Activated CD8-positive, alpha-beta T cell treated with anti-CD3 and anti-CD28 coated beads, Interleukin-2, amount 10 ng/mL, durations not matched to agents 7 days and 5 days (primary cell): ENCODE measurements at places on chromosomes 1 and 21. TPM values are rescaled to one million over a fixed set of nuclear protein-coding genes. Genes with fewer than 3 reads are reported as not detected.
A peak's percentile ranks its signal among the peaks of the same experiment; 100 is the strongest.

DIO1 gene
- not detected for total RNA-seq

NBPF9 gene
- 10.8 TPM for total RNA-seq

SNRPE gene
- total RNA-seq = 187 TPM

FCGR3B gene
- total RNA-seq = not detected

ARHGAP29 gene
- not detected for total RNA-seq

CELA3A gene
- not detected for total RNA-seq

GBP7 gene
- 0.11 TPM for total RNA-seq

TNFSF4 gene
- 5.0 TPM for total RNA-seq

OR6Y1 gene
- not detected for total RNA-seq

GRCh38 chr1:169595764-169596711 is 9.8 kb upstream of the F5 start:
- H3K27me3 ChIP-seq = no peaks in the 10 kb centered on the region
- H3K36me3 ChIP-seq = no peaks in the 10 kb centered on the region
- no peak overlapping the region for H3K4me3 ChIP-seq
- DNase-seq = peak; percentile 61

DNA sequence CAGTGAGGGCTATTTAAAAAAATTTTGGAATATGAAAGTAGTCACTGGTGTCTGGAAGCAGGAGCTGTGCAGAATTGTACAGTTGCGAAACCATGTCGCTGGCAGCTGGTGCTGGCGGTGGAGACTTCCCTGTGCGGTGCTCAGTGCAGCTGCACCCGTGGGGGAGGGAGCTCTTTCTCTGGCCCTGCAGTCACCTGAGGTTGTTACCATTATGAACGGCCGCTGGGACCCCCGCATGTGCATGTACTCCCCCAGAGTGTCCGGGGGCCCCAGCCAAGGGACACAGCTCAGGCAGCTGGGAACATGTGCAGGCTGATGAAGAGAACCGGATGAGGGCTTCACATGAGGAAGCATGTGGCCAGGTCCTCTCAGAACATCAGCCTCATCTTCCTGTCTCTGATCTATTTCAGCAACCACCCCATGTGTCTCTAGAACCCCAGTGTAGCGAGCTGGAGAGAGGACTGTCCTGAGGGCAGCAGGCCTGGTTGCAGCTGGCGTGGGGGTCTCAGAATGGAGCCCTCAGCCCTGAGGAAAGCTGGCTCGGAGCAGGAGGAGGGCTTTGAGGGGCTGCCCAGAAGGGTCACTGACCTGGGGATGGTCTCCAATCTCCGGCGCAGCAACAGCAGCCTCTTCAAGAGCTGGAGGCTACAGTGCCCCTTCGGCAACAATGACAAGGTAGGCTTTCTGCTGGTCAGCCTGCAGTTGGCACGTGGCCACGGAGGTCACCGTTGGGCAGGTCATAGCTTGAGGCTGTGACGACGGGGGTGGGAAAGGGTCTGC is at the start of gene TRPM2:
Gene TRPM2 (plus strand): TSS at position 431 of the 780 bp plus-strand sequence. CDS start 80 bp downstream, at position 511.
- H3K27ac ChIP-seq = peak within 1 kb of the TSS; percentile 83
- peak; percentile 74 for DNase-seq
- H3K27me3 ChIP-seq = peaks cover 5% of the 10 kb centered on the region
- peaks cover 54% of the 10 kb centered on the region for H3K36me3 ChIP-seq

DNA sequence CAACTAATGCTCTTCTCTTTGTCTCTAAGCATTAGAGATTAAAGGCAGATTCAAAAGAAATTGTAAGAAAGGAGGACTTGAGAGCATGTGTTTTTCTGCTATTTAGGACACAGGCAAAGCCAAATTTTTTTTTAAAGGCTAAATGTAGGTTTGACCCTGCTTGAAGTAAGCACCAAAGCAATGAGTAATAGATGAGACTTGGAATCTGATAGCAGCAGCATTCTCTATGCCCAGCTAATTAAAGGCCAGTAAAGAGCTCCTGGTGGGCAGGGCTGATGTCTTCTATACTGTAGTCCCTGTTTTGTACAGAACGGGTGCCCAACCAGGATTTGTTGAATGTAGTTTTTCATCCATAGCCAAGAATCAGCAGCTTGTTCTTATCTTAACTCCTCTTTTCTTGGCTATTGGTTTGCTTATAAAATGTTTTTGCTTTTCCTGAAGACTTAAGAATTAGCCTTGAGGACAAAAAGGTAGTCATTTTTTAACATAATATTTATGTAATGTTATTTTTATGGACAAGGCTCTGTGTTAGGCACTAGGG is 179.6 kb downstream of the LMO4 start:
- DNase-seq = no peak
- no peak overlapping the region for H3K27ac ChIP-seq
- H3K27me3 ChIP-seq = peaks cover 2% of the 10 kb centered on the region
- no peaks in the 10 kb centered on the region for H3K36me3 ChIP-seq
- no peak overlapping the region for H3K4me3 ChIP-seq

DNA sequence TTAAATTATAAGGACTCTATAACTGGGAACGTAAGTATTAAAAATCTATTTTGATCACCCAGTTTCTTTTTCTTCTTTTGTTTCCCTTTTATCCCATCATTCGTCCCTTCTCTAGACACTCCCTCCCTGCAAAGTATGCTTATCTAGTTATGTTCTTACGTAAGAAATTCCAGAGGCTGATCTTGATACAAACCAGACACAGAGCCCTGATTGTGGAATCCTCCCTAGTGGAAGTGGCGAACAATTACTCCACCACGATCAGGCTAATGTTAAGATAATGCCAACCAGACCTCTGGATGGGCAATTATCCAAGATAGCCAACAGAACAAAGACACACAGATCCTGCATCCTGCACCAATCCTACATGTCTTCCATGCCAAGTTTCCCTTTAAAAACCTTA is 1557.4 kb downstream of the PLA2G4A start:
- H3K4me3 ChIP-seq = no peak overlapping the region
- no peaks in the 10 kb centered on the region for H3K36me3 ChIP-seq
- no peaks in the 10 kb centered on the region for H3K4me1 ChIP-seq
- no peak overlapping the region for H3K27ac ChIP-seq
- no peaks in the 10 kb centered on the region for H3K27me3 ChIP-seq

GRCh38 chr1:218872026-218872425 is 301.7 kb upstream of the LYPLAL1 start:
- H3K4me3 ChIP-seq = no peak overlapping the region
- no peaks in the 10 kb centered on the region for H3K36me3 ChIP-seq
- peaks cover 3% of the 10 kb centered on the region for H3K4me1 ChIP-seq
- H3K27me3 ChIP-seq = no peaks in the 10 kb centered on the region

DNA sequence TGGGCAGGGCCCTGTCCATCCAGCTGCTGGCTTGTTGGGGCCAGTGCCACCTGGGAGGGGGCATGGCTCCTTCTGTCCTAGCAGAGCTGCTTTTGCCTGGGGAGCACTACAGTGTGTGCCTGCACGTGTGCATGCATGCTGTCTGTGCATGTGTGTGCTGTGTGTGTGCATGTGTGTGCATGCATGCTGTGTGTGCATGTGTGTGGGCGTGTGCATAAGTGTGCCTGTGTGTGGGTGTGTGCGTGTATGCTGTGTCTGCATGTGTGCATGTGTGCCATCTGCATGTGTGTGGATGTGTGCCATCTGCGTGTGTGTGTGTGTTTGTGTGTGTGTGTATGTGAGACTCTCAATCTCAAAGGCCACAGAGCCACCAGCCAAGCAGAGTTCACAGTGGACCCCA is 8.3 kb upstream of the PRKCZ start:
- no peak for DNase-seq
- peaks cover 5% of the 10 kb centered on the region for H3K27me3 ChIP-seq

GRCh38 chr21:32549440-32549839 is 35.9 kb downstream of the TCP10L start:
- no peaks in the 10 kb centered on the region for H3K36me3 ChIP-seq
- H3K4me1 ChIP-seq = no peaks in the 10 kb centered on the region
- no peak overlapping the region for H3K27ac ChIP-seq

DNA sequence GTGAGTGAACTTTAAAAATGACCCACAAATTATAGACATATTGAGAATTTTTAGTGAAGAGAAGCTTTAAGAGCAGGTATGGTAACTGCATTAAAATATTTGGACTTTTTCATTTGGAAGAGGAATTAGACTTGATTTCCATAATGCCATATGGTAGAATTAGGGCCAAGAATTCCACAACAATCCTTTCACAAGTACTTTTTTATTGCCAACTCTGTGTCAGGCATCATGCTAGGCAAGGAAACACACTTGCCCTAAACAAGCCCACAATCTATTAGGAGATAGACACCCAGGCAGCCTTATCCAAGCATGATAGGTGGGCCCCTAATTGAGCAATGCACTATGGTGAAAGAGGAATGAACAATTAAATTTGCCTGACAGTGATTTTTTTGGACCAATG is 353.0 kb downstream of the TGFB2 start:
- no peak for DNase-seq
- H3K27me3 ChIP-seq = no peaks in the 10 kb centered on the region
- no peak overlapping the region for H3K27ac ChIP-seq
- no peak overlapping the region for H3K4me3 ChIP-seq
- H3K4me1 ChIP-seq = no peaks in the 10 kb centered on the region

DNA sequence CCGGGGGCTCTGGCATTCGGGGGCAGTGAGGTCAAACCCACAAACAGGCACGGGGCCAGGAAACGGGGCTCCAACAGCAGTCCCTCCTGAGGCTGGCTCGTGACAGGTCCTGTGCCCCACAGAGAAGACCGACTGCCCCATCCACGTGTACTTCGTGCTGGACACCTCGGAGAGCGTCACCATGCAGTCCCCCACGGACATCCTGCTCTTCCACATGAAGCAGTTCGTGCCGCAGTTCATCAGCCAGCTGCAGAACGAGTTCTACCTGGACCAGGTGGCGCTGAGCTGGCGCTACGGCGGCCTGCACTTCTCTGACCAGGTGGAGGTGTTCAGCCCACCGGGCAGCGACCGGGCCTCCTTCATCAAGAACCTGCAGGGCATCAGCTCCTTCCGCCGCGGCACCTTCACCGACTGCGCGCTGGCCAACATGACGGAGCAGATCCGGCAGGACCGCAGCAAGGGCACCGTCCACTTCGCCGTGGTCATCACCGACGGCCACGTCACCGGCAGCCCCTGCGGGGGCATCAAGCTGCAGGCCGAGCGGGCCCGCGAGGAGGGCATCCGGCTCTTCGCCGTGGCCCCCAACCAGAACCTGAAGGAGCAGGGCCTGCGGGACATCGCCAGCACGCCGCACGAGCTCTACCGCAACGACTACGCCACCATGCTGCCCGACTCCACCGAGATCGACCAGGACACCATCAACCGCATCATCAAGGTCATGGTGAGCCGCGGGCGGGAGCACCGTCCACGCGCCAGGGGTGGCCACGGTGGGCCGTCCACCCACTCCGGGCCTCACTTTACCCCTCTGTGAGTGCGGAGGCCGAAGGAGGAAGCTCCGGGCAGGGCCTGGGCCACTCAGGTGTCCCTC is 14.2 kb downstream of the COL6A2 start:
- no peak for DNase-seq
- no peak overlapping the region for H3K27ac ChIP-seq
- H3K4me3 ChIP-seq = no peak overlapping the region
- H3K4me1 ChIP-seq = no peaks in the 10 kb centered on the region
- H3K27me3 ChIP-seq = no peaks in the 10 kb centered on the region
- H3K36me3 ChIP-seq = peaks cover 3% of the 10 kb centered on the region

GRCh38 chr1:224058303-224058702 is 55.6 kb upstream of the FBXO28 start:
- H3K27ac ChIP-seq = no peak overlapping the region
- H3K36me3 ChIP-seq = no peaks in the 10 kb centered on the region
- no peak for DNase-seq
- peaks cover 7% of the 10 kb centered on the region for H3K27me3 ChIP-seq
- no peak overlapping the region for H3K4me3 ChIP-seq

- peaks cover 13% of the 10 kb centered on the region for H3K4me1 ChIP-seq
- H3K4me3 ChIP-seq = no peak overlapping the region
- H3K36me3 ChIP-seq = peaks cover 8% of the 10 kb centered on the region
- no peak overlapping the region for H3K27ac ChIP-seq
- DNase-seq = no peak
- H3K27me3 ChIP-seq = peaks cover 22% of the 10 kb centered on the region
Observed at GRCh38 chr1:50983219-50983802, 13.3 kb downstream of the CDKN2C start.

- H3K36me3 ChIP-seq = peaks cover 61% of the 10 kb centered on the region
- H3K27me3 ChIP-seq = no peaks in the 10 kb centered on the region
- DNase-seq = no peak
- H3K4me1 ChIP-seq = peaks cover 41% of the 10 kb centered on the region
Observed at GRCh38 chr1:28507247-28507645, 1.4 kb downstream of the RCC1 start.

DNA sequence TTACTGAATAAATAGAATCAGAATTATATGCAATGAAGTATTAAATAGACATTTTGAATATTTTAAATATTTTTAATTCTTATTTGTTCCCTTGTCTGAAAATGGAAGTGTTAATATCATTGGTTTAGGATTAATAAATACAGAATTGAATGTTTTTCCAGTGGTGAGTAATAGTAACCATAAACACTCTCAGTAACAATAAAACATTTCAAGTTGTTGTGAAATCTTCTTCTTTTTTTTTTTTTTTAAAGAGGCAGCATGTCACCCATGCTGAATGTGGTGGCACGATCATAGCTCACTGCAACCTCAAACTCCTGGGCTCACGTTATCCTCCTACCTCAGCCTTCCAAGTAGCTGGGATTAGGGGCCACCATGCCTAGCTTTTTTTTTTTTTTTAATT is 86.2 kb upstream of the ZBTB18 start:
- no peaks in the 10 kb centered on the region for H3K4me1 ChIP-seq
- no peak for DNase-seq
- H3K36me3 ChIP-seq = no peaks in the 10 kb centered on the region

DNA sequence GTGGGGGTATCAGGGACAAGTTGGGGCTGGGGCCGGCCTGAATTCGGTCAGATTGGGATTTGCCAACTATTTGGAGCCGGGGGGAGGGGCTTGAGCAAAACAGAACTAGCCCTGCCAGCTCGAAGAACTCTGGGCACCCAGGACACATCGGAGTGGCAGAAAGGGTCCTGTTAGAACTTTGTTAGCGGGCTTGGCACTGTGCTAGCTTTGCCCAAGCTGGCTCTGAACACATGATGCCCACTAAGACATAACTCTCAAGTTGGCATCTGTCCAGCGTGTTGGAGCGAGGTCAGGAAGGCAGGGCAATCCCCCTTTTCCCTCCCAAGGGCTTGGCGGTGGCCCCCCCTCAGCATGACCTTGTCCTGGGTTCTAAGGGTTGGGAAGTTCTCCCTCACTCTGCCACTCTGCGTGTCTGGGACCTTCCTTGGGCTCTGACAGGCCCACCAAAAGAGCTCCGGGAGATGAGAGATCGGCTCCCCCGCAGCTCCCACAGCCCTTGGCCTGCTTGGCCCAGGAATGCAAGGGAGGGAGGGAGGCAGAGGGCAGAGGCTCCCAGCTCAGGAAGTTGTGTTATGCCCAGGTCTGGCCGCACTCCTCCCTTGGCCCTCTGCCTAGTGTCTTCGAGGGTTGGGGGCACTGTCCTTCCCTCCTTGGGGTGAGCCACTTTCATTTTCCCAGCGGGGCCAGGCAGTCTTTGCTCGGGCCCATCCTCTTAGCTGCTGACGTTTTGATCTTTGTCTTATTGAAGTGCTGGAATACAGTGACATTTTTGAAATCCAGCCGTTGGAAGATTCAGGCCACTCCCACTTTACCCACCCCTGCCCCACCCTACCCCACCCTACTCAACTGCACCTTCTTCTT is 1.2 kb downstream of the LMNA start:
- peak overlapping the region; percentile 80 for H3K4me3 ChIP-seq
- H3K27me3 ChIP-seq = peaks cover 53% of the 10 kb centered on the region

GRCh38 chr1:230866171-230867070 is 1.9 kb downstream of the C1orf198 start:
- no peaks in the 10 kb centered on the region for H3K36me3 ChIP-seq
- DNase-seq = no peak
- H3K4me1 ChIP-seq = peaks cover 19% of the 10 kb centered on the region
- H3K4me3 ChIP-seq = peak overlapping the region; percentile 11
- peaks cover 34% of the 10 kb centered on the region for H3K27me3 ChIP-seq
- no peak overlapping the region for H3K27ac ChIP-seq
